ENCODE measurements at places on chromosomes 6 and 20.

DNA sequence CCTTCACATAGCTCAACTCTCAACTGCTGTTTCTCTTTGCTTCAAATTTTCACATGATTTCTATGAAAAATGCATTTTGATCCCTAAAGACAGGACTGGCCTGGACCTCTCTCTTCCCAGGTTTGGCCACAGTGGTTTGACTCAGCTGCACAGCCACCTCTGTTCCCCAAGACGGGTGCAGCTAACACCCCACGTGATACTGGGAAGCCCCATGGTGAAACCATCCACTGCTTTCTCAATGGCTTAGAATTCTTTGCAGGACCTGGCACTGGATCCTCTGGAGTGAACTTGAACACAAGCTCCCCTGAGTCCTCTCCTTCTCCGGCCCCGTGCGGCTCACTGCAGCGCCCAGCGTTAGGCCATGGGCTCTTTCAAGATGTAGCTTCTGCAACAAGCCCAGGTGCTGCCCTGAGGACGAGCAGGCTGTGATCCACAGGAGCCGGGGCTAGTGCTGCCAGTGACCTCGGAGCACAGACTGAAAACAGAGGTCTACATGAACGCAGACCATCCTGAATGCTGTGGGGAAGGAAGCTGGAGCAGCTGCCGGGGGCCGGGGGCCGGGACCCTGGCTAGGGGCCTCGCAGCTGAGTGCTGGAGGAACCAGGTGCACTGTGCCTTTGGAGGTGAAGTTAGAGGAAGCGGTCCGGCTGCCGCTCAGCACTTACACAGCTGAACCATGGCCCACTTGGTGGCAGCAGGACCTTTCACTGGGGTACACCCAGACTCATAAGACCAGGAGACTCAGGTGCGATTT, 58.8 kb upstream of the MPC1 start:
- DNase-seq, result no peak

DNA sequence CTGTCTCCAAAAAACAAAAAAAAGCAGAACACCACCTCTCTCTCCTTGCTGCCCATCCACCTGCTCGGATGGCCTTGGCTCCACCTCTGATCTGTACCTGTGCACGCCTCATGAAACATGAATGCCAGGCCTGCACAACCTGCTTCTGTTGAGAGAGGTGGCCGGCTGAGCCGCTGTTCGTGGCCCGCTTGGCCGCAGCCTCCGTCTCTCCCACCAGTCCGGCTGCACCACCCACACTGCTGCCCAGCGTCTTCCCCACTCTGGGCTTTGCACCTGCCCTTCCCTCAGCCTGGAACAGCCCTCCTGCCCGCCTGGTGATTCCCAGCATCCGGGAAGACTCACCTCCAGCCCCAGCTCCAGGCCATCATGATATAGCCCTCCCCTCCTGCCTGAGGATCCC, 12.2 kb upstream of the ZBTB46 start:
- DNase-seq, result no peak

DNA sequence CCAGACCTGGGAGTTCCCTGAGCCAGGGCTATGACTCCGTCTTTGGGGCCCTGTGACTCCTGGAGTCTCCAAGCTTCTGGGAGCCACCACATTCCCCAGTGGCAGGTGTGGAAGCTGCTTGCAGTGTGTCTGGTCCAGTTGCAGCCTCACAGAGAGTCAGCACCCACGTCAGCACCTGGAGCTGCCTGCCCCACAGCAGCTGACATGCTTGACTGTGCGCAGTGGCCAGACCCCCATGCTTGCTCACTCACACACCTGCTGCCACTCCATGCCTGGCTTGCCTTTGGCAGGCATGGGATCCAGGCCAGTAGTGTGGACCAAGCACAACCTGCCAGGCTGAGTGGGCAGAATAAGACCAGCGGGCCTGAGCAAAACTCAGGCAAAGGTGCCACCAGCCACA, 31.0 kb upstream of the ASIP start:
- no peak for DNase-seq

- DNase-seq, result no peak
Measured at GRCh38 chr6:101830501-101831031, 437.1 kb downstream of the GRIK2 start.

DNA sequence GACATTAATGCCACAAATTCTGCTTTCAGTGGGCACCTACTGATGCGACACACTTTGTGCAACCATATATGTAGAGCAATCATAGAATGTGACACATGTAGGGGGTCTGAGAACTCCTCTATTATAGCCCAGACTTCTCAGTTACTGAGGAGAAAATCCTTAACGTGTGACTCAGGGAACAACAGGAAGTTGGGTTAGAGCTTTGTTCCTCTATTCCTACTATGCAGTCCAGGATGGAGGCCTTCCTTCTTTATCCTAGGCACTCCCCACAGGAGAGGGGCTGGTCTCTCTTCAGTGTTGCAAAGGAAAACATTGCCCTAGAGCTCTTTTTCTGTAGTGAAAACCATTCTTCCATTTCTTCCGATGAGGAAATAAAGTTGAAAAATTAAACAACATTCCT, 39.6 kb upstream of the RCAN2 start:
- DNase-seq, result no peak

GRCh38 chr6:128240024-128240428, 280.4 kb downstream of the PTPRK start:
- no peak for DNase-seq

DNA sequence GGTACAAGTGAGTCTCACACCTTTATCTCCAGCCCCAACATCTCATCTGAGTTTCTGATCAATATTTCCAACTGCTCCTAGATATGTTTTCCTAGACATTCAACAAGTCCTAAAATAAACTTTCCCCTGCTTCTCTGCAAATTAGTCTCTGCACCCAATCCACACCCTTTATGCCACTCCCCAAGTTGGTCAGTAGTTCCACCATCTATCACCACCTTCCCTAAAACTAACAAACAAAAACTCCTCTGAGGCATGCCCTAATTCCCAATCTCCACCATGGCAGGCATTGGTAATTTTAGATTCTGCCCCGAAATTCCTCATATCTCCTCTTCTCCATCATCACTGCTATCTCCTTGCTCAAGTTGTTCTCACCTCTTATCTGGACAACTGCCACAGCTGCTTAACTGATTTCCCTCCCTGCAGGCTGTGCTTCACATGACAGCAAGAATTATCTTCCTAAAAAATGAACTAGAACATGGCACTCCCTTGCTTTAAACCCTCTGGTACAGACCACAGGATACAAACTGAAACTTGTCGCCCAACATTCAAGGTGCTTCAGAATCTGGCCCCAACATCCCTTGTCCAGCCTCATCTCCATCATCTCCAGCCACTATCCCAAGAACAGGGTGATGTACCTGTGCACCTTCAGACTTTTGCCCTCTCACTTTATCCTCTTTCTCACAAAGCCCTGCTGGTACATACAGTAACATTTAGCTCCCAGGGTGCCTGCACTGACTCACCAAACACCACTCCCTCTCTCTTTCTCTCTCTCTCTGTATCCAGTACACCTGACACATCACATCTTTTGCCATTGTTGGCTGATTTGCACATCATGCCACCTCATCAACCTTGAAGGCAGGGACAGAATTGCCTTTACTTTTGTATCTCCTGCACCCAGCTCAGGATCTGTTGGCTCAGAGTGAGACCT, 55.5 kb downstream of the ZHX3 start:
- no peak for DNase-seq

GRCh38 chr6:38113825-38114576, 294.5 kb downstream of the ZFAND3 start:
- no peak for DNase-seq

DNA sequence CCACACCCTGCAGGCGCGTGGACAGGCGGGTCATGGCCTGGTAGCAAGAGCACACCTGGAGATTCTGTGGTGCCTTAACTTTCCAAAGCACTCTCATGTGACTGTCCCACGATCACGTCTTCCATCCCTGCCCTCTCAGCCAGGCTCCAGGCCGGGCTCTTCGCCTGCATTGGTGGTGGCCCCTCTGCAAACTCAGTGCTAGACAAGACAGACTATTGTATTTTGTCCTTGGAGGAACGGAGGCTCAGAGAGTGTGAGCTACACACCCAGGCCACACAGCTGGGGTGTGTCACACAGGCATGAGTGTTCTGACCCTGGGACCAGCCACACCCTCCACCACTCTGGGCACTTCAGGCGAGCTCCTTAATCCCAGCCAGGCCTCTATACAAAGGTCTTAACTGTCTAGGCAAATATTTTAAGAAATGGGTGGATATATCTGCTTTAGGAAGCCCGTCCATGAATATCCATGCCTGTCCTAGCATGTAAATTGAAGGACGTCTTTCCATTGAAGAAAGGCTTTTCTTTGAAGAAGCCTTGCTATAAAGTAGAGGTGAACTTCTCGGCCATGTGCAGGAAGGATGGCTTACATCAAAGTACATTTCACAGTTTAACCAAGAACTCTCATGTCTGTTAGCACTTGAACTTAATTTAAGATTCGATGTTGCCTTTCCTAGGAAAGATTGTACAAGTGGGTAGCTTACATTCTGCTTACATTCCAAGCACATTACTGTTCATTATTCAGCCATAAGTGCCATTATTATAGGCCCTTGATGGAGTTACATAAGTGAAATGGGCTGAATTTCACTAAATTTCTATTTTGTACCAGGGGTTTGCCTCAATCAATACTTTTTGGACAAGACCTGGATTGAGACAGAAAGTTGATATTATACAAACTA, 263.9 kb downstream of the DLL1 start:
- DNase-seq, result no peak

DNA sequence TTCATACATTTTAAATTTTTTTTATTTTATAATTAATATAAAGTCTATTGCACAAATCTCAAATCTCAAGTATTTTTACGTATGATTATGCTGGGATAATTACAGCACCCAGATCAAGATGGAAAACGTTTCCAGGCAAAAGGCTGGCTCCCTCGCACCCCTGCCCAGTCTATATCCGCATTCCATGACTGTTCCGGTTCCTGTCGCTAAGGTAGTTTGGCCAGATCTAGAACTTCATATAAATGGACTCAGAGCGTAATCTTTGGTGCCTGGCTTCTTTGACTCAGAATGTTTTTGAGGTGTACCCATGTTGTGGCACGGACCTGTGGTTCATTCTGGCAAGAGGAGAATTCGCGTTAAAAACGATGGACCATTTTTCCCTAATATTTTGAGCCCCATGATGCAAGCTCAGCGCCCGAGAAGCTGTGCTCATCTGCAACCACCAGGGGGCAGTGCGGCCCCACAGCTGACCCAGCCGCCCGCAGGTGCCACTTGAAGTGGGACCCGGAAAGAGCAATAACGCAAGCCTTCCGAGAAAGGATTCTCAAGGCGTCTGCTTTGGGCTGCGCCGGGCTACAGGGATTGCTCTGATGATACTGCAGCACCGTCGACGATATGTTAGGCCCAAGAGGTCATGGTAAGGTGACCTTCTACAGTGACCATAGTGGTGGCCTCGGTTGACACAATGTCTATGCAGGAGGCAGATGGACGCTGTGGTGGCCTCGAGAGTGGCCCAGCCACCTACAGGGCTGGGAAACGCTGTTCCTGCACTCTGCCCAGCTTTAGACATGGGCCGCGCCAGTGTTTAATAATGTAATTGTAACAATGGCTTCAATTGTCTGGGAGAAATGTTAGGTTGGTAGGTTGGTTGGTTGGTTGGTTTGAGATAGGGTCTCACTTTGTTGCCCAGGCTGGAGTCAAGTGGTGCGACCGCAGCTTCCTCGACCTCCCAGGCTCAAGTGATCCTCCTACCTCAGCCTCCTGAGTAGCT, 160.1 kb downstream of the ZMYND8 start:
- no peak for DNase-seq

DNA sequence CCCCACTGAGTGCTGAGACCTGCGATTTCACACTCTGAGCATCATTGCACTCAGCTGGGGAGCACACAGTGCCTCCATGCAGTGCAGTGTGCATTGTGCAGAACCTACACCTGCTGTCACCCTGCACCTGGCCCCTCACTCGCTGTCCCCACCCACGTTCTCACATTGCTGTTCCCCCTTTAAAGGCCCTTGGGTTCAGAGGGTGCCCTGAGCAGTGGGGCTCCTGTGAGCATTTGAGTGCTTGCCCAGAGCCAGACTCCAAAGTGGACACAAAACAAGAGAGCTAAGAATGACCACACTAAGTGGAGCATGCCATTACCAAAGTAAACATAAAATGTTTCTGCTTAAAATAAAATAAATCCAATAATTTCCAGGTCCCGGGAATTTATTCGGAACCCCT, 131.0 kb upstream of the CST7 start:
- DNase-seq, result no peak

DNA sequence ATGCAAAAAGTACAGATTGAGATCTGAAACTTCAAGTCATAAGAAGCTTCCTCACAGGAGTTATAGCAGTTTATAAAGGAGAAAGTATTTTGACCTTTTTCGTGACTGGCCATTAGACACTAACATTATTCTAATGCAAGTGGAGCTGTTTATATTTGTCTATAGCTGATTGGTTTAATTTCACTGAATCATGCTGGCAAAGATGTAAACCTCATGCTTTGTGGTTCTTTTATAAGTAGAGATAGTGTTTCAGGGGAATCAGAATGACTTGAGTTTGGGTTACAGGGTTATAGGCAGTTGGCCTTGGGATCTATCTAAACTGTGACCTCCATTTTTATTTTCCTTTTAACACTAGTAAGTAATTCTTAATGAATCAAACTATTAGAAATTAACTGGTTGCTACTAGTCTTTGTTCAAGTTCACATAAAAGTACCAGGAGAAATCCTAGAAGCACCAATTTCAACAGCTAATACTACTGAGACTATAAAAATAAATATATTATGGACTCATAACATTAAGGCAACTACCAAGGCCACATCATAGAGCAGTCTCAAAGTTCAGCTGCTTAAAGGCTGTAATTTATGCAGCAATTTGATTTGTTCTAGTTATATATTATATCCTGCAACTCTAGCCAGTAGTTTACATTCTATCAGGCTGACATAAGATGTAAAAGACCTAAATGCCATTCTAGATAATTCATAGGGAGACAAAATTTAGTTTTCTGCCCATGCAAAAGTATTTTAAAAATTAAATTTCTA, 94.0 kb downstream of the RNGTT start:
- DNase-seq, result peak; percentile 36

DNA sequence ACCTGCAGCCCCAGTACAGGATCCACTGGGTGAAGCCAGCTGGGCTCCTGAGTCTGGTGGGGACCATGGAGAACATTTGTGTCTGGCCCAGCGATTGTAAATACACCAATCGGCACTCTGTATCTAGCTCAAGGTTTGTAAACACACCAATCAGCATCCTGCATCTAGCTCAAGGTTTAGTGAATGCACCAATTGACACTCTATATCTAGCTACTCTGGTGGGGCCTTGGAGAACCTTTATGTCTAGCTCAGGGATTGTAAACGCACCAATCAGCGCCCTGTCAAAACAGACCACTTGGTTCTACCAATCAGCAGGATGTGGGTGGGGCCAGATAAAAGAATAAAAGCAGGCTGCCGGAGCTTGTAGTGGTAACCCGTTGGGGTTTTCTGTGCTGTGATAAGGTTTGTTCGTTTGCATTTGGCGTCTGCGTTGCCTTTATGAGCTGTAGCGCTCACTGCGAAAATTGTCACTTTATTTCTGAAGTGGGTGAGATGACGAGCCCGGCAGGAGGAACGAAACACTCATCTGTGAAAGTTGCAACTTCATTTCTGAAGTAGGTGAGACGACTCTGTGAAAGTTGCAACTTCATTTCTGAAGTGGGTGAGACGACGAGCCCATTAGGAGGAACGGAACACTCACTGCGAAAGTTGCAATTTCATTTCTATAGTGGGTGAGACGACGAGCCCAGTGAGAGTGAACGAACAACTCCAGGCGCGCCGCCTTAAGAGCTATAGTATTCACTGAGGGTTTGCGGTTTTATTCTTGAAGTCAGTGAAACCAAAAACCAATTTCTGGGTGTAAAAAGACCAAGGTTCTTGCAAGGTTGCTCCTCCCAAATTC, 31.1 kb downstream of the SERPINB6 start:
- no peak for DNase-seq
